ENCODE measurements at places on chromosomes 13 and 19. TPM values are rescaled to one million over a fixed set of nuclear protein-coding genes. Genes with fewer than 3 reads are reported as not detected.

AP1M2 gene
- total RNA-seq = 0.09 TPM

TNFAIP8L1 gene
- total RNA-seq = 33.1 TPM

SMIM17 gene
- total RNA-seq = 0.28 TPM

GFY gene
- total RNA-seq = not detected

ZMYM2 gene
- total RNA-seq = 57.6 TPM

MPND gene
- total RNA-seq = 9.6 TPM

ADPRHL1 gene
- 0.36 TPM for total RNA-seq

XRCC1 gene
- total RNA-seq = 20.8 TPM

LRRC25 gene
- total RNA-seq = not detected

URAD gene
- total RNA-seq = not detected

C13orf42 gene
- total RNA-seq = not detected

N4BP2L2 gene
- 57.8 TPM for total RNA-seq

SIGLEC5 gene
- not detected for total RNA-seq

TSKS gene
- not detected for total RNA-seq

MYO9B gene
- total RNA-seq = 47.7 TPM

ZNF208 gene
- total RNA-seq = 0.38 TPM

ZNF441 gene
- 6.1 TPM for total RNA-seq

IZUMO1 gene
- total RNA-seq = 0.27 TPM

PRRG2 gene
- total RNA-seq = 4.2 TPM

ZNF382 gene
- 8.7 TPM for total RNA-seq

GDF15 gene
- total RNA-seq = 103 TPM

CACNG6 gene
- total RNA-seq = 1.6 TPM

ZNF808 gene
- total RNA-seq = 21.7 TPM

SYT3 gene
- 0.18 TPM for total RNA-seq

KLHL1 gene
- total RNA-seq = not detected

CBARP gene
- total RNA-seq = 1.3 TPM

ARGLU1 gene
- 86.8 TPM for total RNA-seq

PROZ gene
- total RNA-seq = not detected

ZIK1 gene
- 5.5 TPM for total RNA-seq

PSG1 gene
- total RNA-seq = not detected

ZNF649 gene
- total RNA-seq = 7.6 TPM

FLT1 gene
- total RNA-seq = 133 TPM

MBOAT7 gene
- total RNA-seq = 50.6 TPM

KLF1 gene
- not detected for total RNA-seq

ELSPBP1 gene
- total RNA-seq = not detected

C1QTNF9B gene
- total RNA-seq = not detected

SNRNP70 gene
- total RNA-seq = 181 TPM

TLE6 gene
- 4.5 TPM for total RNA-seq

KLK3 gene
- total RNA-seq = not detected

PIN1 gene
- 104 TPM for total RNA-seq

ZNF766 gene
- 11.8 TPM for total RNA-seq

EFNA2 gene
- total RNA-seq = 0.18 TPM

CNOT3 gene
- 11.3 TPM for total RNA-seq

TSPAN16 gene
- not detected for total RNA-seq

ZNF331 gene
- 6.0 TPM for total RNA-seq

KANK2 gene
- total RNA-seq = 43.2 TPM

MYH14 gene
- total RNA-seq = under 0.01 TPM

FFAR1 gene
- total RNA-seq = not detected

SERTAD3 gene
- 13.7 TPM for total RNA-seq

NCCRP1 gene
- total RNA-seq = not detected

GSX1 gene
- not detected for total RNA-seq

ZNF575 gene
- not detected for total RNA-seq

KLK2 gene
- not detected for total RNA-seq

RUVBL2 gene
- total RNA-seq = 261 TPM

S1PR5 gene
- not detected for total RNA-seq

All from endothelial cell of coronary artery (primary cell).